ENCODE measurements at places on chromosomes 11 and 22.
A peak's percentile ranks its signal among the peaks of the same experiment; 100 is the strongest.

- DNase-seq = no peak
Measured at GRCh38 chr11:93589347-93589746, 46.2 kb upstream of the SMCO4 start.

DNA sequence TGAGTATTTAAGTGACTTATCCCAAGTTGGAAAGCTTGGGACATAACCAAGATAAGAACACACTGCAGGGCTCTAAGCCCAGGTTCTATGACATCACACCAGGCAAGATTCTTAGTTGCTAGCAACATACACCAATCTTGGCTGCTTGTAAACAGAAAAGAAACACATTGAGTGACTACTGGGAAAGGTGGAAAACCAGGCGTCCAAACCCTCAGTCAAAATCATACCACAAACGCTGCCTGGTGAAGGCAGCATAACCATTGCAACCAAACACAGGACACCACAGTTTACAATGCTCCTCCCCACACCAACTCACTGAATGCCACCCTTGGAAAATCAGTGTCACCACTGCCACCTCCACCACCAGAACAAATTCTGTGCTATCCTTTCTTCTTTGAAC is 379.9 kb downstream of the TTC28 start:
- peak; percentile 16 for DNase-seq

- no peak for DNase-seq
Measured at GRCh38 chr11:18492888-18493287, 33.9 kb downstream of the TSG101 start.

- DNase-seq = peak; percentile 99
Measured at GRCh38 chr11:125263268-125263790, 98.8 kb downstream of the PKNOX2 start.

GRCh38 chr22:49368221-49368975 is 459.3 kb downstream of the BRD1 start:
- DNase-seq = no peak

DNA sequence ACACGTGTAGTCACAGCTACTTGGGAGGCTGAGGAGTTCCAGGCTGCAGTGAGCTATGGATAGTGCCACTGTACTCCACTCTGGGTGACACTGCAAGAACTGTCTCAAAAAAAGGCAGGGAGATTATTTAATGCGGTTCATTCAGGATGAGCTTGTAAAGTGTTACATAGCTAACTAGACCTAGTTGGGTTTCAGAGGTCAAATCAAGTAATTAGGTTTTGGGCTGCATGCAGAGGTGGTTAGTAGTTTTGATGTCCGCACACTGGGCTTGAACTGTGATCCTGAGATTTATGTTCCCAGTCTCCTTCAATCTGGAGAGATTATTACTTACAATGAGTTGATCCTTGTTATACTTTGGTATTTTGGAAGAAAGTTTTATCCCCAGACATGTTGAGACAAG is 2.1 kb upstream of the RBM4 start:
- DNase-seq = no peak

GRCh38 chr11:100459811-100460210 is 227.3 kb upstream of the ARHGAP42 start:
- DNase-seq = no peak

- no peak for DNase-seq
Measured at GRCh38 chr11:15471895-15472799, 357.4 kb downstream of the INSC start.

- no peak for DNase-seq
Measured at GRCh38 chr11:4924239-4924638, at the start of gene OR51G1. OR51G1 (minus strand) TSS chr11:4924339; CDS start chr11:4924339, 0 bp downstream.

DNA sequence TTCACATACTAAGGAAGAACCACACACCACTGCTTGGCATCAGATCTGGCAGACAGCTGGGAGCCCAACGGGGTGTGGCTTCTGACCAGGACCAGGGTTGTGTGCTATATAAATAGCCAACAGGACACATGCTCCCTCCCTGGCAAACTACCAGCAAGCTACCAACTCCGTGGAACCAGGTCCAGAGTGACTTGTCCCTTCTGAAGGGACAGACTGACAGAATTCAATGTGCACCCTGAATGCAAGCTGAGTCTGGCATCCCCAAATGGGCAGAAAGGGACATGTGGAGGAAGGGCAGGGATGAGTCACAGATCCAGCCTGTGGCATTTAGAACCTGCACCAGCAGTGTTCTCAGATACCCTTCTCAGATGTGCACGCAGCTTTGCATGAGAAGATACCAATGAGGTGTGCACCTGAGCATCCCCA is 92.9 kb downstream of the MICAL3 start:
- no peak for DNase-seq

GRCh38 chr22:17359501-17359900 is 9.8 kb upstream of the CECR2 start:
- DNase-seq = no peak

DNA sequence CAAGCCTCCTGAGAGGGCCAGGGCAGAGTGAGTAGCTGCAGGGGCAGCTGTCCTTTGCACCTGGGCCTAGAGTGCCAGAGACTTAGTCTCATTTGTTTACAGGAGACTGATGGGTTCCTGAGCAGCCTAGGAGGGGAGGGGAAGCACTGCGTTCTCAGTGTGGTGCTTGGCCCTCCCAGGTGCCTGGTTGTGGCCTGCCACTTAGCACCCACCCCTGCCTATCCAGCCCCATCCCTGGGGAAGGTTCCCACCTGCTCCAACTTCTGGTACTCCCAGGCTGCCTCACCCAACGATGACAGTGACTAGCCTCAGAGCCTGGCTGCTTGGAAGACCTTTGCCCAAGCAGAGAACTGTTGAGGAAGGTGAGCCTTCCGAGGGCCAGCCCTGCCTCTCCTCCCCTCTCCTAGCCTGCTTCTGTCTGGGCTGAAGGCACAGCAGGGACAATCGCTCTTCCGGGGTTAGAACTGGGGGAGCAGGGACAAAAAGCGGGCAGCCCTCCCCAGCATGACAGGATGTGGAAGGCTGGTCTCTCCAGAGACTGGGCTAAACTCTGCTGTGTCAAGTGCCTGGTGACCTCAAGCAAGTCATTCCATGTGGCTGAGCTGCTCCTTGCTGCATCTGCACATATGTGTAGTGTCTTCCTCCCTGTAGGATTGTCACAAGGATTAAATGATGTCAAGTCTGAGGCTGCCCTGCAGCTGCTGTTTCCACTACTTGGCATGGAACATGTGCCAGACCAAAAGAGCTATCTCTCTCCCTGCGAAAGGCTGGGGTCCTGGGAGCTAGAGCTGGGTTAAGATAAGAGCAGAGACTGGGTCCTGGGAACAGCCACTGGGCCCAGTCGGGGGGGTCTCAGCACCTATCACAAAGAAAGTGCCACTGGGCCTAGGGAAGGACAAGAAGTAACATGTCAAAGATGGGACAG is 9.9 kb downstream of the KCNQ1OT1 start:
- DNase-seq = no peak

- no peak for DNase-seq
Measured at GRCh38 chr11:64752175-64752970, 7.4 kb downstream of the PYGM start.

GRCh38 chr11:60950024-60950423 is 2.0 kb downstream of the SLC15A3 start:
- DNase-seq = no peak

- DNase-seq = no peak
Measured at GRCh38 chr11:12461516-12461915, 84.1 kb downstream of the PARVA start.

- DNase-seq = no peak
Measured at GRCh38 chr11:13776134-13776815, 107.8 kb downstream of the FAR1 start.

GRCh38 chr11:44865866-44866272 is 84.8 kb downstream of the TP53I11 start:
- no peak for DNase-seq

DNA sequence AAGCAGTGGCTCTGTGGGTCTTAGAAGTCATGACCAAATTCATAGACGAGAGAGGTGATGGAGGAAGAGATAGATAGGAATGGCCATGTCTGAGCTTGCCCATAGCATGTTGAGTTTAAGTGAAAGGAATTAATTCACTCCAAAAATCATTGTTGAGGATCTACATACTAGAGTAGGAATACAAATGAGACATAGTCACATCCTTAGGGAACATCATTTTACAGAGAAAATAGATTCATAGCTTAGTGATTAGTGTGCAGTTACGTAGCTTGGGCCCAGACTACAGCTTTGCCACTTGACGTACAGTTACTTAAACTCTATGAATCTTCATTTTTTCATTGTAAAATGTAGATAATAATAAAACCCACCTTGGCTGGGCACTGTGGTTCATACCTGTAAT is 21.4 kb upstream of the BMAL1 start:
- no peak for DNase-seq

DNA sequence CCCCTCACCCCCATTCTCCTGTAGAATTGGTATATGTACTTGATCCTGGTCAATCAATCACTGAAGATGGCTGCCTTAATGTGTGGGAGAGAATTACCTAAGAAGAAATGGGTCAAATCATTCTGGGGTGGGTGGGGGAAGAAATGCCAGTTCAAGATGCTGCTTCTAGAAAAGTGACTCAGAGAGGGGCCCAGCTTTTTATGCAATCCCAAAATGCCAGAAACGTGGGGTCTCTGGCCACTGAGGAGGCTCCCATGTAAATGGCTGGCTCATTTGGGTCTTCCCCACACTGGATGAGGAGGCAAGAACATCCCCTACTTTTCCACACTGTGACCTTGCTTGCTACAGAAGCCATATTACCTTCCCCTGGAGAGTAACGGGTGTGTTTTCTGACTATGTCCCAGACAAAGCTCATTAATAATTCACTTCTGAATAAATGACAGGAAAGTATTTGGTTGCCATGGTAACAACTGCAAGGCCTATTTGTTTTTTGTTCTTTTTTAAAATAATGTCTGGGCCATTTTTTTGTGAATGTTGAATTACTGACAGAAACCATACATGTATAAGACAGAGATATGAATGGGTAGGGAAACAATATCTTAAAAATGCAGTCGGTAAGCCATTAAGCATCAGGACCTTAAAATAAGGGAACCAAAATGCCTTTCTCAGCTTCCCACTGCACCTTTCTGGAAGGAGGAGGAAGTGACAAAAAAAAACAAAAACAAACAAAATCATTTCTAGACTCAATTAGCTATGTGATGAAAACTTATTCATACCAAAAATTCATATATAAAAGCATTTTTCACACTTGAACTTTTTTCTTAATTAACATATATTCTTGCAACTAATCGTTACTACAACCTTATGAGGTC is 32.0 kb downstream of the SLC1A2 start:
- no peak for DNase-seq

GRCh38 chr11:7892840-7893254 is 38.2 kb downstream of the OR10A6 start:
- no peak for DNase-seq

DNA sequence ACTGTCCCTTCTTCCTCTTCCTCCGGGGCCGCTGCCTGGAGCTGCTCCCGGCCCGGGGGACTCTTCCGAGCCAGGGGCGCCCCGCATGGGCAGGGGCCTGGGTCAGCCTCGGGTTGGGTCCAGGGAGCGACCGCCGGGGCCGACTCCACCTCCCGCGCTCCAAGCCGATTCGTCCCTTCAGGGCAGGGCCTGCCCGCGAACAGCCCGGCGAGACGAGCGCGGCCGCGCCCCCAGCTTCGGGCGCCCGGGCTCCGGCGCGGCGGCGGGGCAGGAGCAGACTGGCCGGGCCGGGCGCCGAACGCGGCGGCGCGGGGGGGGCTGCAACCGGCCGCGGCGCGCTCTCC is at the start of gene LARGE1:
Gene LARGE1, minus strand, starts transcription at position 280 of the 344 bp plus-strand sequence.
- no peak for DNase-seq

GRCh38 chr11:67600324-67601029 is 6.3 kb upstream of the NDUFV1 start:
- DNase-seq = no peak

DNA sequence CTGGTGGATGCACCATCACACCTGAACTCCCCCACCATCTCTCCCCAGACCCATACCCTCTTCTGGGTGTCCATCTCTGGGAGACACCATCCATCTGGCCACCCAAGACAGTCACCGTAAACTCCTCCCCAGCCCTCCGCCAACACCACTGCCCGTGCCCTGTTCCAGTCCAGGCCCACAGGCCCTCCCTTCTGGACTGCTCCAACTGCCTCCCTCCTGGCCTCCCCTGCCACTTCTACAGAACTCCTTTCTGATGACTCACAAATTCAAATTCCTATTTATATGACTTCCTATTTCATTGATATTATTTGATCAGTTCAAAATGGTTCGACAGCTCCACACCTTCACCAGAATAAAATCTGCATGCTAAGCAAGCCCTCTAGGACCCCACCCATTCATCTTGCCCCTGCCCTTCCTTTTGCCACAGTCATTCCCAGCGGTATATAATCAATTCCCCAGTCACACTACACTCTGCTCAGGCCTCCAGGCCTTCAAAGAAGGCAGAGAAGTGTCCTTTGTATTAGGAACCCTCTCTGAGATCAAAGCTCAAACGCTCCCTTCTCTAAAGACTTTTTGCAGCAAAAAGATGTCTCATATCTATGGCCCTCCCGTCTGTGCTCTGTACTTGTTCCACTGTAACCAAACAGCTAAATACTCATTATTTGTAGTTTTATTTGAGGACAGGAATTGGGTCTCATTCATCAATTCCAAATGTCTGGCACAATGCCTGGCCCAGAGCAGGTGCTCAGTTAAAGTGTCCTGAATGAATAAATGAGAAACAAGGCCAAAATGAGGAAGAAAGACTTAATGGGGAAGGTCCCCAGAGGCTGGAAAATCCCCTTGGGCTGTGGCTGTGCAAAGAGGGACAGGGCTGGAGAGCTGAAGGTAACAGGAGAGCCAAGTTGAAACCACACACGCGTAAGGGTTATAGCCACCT is 29.0 kb downstream of the MYH9 start:
- no peak for DNase-seq

DNA sequence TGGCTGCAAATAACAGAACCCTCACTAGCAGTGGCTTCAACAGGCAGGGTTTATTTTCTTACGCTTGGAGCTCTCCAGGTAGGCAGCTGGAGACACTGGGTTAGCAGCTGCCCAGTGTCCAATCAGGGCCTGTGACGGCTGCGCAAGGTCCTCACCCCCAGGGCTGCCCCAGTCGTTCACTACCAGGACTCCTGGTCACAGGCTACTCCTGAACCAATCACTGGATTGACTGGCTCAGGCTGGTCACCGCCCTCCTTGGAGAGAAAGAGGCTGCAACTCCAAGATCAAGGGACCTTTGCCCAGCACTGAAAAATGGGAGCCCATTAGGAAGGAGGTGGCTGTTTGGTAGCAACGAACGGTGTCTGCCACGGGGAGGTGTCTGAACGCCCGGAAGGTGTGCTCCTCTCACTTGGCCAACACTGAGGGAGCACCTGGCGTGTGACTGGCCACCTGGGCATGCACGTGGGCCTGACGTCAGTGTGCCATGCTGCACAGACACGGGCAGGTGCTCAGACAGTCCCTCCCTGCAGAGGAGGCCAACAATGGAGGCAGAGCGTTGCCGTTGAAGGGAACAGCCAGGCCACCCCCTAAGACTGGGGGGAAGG is 5.1 kb downstream of the ARSA start:
- no peak for DNase-seq

- DNase-seq = no peak
Measured at GRCh38 chr22:30182815-30183214, 63.7 kb downstream of the LIF start.

DNA sequence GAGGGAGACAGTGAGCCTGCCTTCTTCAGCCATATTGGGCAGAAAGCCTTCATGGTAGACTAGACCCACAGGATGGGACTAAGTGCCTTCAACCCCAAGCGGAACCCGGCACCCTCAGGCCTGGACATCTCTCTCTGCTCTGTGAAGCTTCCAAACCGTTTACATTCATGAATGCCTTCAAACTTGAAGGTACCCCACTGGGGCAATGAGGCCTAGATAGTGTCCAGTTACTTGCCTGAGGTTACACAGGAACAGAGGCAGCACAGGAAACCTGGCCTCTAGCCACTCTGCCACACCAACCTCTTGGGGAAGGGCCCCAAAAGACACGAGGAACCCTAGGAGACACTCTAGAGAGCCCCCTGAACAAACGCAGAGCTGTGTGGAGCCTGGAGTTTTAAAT is 14.5 kb upstream of the CYP2R1 start:
- no peak for DNase-seq

- no peak for DNase-seq
Measured at GRCh38 chr11:20597680-20598484, 1.5 kb upstream of the SLC6A5 start.
